ENCODE measurements at places on chromosomes 5 and 9. TPM values are rescaled to one million over a fixed set of nuclear protein-coding genes. Genes with fewer than 3 reads are reported as not detected.

GRCh38 chr9:123318961-123319421 lies 37.0 kb upstream of the CRB2 start:
- DNase-seq, result no peak

DNA sequence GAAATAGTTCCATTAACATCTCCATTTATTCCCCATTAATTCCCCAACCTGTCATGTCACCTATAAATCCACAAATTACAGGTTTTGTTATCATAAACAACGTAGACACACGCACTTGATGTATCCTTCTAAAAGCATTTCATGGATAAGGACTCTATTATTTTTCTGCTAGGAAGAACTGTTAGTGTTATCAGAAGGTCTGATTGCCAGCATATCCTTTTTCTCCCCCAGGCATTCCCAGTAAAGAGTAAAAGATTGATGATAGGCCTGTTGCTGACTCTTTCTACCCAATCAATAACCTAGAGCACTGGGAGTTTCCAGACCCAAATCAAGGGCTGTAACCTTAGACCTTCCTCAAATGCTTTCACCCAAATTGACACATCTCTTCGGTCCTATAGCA lies 60.8 kb downstream of the RFK start:
- DNase-seq, result no peak

The GPR151 gene
- total RNA-seq, result not detected

DNA sequence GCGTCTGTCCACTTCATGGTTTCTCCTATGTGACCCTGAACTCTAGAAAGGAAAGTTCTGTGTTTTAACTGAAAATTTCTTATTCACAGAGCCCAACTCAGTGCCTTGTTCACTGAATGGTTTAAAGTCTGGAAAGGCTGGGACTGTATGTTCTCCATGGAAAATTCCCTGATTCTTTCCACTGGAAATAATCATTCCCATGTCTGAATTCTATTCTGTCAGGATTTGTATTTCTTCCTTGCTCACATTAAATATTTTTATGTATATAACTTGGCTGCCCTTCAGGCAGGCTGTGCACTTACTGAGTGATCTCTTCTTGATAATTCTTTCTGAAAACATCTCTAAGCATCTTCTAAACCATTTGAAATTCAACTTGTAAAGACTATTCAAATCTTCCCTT lies 1126.9 kb upstream of the DMAC1 start:
- DNase-seq, result no peak

DNA sequence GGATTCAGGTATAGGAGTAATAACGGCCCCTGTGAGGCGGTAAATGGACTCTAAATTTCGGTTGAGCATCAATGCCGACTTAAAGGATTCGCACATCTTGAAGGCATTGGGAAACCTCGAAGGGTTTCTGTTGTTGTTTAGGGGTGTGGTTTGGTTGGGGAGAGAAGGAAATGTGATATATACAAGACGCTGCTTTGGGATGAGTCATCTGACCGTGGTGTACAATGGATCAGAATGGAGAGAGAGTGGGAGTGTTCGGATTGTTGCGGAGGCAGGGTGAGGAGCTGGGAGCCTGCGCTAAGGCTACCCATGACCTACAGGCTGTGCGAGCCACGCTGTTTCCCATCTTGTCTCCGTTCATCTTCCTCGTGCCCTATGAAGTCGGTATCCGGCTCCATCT lies 60.4 kb upstream of the ERCC6L2 start:
- DNase-seq, result no peak

DNA sequence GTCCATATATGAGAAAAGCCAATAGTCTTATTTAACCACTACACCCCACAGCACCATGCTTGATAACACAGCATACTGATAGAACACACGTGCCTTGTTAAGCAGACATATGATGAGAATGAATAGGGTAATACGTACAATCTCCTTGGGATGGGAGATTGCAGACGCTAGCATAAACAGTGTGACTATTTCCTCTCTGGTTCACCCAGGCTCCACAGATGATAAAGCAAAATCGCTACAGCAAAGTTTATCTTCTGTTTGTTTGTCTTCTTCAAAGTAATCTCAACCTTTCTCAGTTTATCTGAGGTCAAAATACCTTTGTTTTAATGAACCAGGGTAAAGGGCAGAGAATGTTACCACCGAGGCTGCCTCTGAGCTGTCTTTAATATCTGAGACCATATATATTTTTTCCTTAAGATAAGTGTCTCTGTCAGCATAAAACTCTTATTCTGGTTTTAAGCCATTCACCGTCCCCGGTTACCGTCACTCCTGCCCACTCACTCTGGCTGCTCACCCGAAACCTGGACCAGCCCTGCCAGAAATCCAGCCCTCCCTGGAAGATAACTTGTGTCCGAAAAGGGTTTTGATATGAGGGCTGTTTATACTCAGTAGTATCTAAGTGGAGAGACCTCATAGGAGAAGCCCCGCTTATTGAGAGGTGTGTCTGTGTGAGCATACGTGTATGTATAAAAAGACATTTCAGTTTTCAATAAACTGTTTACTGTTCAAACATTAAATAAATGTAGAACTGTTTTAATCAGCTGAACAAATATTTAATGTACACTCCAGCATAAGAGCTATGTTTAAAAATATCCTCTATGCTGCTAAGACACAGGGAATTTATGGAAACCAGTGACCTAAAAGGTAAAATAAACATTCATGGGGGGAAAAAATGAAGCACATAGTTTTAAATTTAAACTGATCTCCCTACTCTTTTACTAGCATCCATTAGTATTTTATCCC lies 465.4 kb downstream of the RASEF start:
- DNase-seq, result no peak

- no peak for DNase-seq
These were observed 18.6 kb upstream of the AGXT2 start for GRCh38 chr5:35066260-35066795.

DNA sequence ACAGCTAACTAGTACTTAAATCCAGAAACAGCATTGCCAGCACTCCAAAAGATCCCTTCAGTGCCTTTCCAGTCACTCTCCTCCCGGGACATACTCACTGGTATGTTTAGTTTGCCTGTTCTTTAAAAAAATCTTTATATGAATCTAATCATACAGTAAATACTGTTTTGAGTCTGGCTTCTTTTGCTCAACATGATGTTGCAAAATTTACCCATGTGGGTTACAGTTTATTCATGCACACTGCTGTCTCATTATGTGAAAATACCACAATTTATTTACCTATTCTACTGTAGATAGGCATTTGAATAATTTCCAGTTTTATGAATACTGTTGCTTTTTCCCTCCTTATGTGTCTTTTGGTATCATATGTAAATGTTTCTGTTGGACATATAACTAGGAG lies 13.5 kb downstream of the NDFIP1 start:
- no peak for DNase-seq

The CSF1R gene
- 4.4 TPM for total RNA-seq

- no peak for DNase-seq
These were observed 96.7 kb upstream of the ALDH1B1 start for GRCh38 chr9:38295764-38296163.

DNA sequence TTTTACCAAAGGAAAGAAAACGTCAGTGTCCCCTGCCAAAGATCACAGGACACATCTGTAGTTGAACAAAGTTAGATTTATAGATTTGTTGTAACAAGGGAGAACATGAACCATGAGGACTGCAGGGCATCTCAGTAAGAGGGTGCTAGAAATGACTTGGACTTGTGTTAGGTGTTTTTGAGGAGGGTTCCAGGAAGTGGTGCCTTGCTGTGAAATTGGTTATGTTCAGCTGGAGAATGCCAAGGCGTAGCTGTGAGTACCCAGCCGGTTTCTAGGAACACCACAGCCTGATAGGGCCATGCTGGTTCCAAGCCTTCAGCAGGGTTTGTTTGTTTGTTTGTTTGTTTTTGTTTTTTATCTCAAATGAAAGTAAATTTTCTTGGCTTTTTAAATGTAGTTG lies 5.3 kb downstream of the SPEF2 start:
- no peak for DNase-seq

The HK3 gene
- 0.13 TPM for total RNA-seq

GRCh38 chr9:92971776-92972175 lies 24.5 kb downstream of the FGD3 start:
- no peak for DNase-seq

GRCh38 chr5:63961598-63962161 lies 565 bp downstream of the HTR1A start:
- no peak for DNase-seq

The PNPLA7 gene
- 0.43 TPM for total RNA-seq

The WNT8A gene
- total RNA-seq, result not detected

DNA sequence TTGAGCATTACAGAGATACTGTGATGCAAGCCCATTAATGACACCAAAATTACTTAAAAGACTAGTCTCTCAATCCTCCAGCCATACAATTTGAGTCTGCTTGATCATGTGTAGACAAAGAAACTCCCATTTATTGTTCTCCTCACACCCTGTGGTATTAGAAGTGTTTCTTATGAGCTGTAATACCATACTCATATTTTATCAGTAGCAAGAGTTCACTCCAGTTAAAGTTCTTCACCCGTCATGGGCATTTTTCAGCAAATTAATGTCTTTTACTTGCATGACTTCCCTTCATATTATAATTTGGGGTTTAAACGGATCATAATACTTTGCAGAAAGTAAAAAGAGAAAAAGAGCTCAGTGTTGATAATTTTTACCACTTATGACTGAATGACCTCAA lies 242.9 kb downstream of the BNC2 start:
- DNase-seq, result no peak

DNA sequence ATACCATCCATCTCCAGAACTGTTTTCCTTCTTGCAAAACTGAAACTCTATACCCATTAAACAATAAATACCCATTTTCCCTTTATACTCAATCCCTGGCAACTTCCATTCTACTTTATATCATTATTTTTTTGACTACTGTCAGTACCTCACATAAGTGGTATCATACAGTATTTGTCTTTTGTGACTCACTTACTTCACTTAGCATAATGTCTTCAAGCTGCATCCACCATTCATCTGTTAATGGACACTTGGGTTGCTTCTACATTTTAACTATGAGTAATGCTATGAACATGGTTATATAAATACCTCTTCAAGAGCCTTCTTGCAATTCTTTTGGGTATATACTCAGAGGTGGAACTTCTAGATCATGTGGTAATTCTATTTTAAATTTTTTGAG lies 11.6 kb upstream of the TYRP1 start:
- DNase-seq, result no peak

GRCh38 chr5:8686707-8687106 lies 817.8 kb downstream of the MTRR start:
- no peak for DNase-seq

The TMEM252 gene
- not detected for total RNA-seq

The SGCD gene
- total RNA-seq, result not detected

GRCh38 chr5:132017738-132018625 lies 6.5 kb upstream of the ACSL6 start:
- DNase-seq, result no peak

The SPATA9 gene
- 0.35 TPM for total RNA-seq

GRCh38 chr9:91847581-91848091 lies 102.4 kb downstream of the ROR2 start:
- DNase-seq, result no peak

GRCh38 chr5:139688751-139689372 lies 40.7 kb downstream of the CXXC5 start:
- DNase-seq, result no peak

The LURAP1L gene
- total RNA-seq, result 0.80 TPM

GRCh38 chr5:151663617-151664293 lies 23.0 kb downstream of the SPARC start:
- no peak for DNase-seq

The FLT4 gene
- 0.27 TPM for total RNA-seq

- no peak for DNase-seq
These were observed 30.2 kb downstream of the UBQLN1 start for GRCh38 chr9:83677596-83677995.

DNA sequence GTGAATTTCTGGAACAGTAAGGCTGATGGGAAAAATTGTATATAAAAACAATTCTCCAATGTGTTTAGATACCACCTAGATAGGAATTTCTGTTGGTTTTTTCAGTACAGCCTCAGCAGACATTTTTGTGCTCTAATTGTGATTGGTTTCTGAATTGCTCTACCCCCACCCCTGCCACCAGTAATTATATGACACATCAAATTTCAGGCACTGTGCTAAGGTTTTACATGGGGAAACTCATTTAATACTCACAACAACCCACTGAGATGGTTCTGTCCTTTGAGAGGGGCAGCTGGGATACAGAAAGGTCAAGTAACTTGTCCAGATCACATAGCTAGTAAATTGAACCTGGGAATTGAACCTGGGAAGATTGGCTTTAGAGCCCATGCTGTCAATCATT lies 288.0 kb downstream of the ARHGEF28 start:
- DNase-seq, result no peak

DNA sequence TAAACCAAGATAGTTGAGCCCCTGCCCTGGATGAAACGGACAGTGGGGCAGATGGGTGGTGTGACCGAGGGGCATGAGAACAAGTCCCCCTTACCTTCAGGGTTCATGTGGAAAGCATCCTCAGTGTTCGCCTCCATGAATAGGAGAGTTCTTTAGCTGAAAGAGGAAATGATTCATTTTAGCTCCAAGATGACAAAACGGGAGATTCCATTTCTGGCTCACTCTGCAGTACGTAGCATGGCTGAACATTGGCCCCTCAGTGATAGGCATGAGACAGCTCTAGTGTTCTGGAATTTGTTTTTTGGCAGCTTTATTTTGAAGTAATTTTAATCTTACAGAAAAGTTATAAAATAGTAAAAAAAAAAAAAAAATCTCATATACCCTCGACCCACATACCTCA lies 70.2 kb upstream of the AGXT2 start:
- no peak for DNase-seq

DNA sequence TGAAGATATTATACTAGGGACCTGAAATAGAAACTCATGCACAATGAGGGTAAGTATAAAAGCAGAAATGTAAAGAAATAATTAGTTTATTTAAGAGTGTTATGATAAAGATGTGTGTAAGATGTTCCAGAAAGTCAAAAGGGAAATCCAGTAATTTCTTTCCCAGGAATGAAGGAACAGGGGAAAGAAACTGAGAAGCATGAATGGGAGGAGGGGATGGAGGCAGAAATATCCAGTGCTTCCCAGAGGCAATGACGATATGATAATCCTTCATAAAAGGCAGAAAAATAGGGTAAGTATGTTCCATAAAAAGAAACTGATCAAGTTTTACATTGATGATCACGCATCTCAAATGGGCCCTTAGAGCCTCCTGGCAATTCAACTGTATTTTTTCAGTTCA lies 120.7 kb upstream of the LPAR1 start:
- DNase-seq, result no peak

GRCh38 chr5:139652788-139653241 lies 4.7 kb downstream of the CXXC5 start:
- DNase-seq, result no peak

The SPINK13 gene
- not detected for total RNA-seq

GRCh38 chr9:86733929-86734328 lies 213.4 kb downstream of the GAS1 start:
- DNase-seq, result no peak

DNA sequence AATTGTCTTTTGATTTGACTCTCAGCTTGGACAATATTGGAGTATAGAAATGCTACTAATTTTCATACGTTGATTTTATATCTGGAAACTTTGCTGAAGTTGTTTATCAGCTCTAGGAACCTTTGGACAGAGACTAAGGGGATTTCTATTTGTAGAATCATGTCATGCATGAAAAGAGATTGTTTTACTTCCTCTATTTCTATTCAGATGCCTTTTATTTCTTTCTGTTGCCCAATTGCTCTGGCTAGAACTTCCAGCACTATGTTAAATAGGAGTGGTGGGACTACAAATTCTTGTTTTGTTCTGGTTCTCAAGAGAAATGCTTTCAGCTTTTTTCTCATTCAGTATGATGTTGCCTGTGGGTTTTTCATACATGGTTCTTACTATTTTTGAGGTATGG lies 112.8 kb upstream of the CDH12 start:
- DNase-seq, result peak; percentile 5

The MIGA2 gene
- 31.0 TPM for total RNA-seq

The ZNF483 gene
- total RNA-seq, result 0.40 TPM

The FIBCD1 gene
- total RNA-seq, result 0.95 TPM
